ENCODE measurements at places on chromosomes 7 and 10. TPM values are rescaled to one million over a fixed set of nuclear protein-coding genes. Genes with fewer than 3 reads are reported as not detected.
A peak's percentile ranks its signal among the peaks of the same experiment; 100 is the strongest.

GRCh38 chr10:45379891-45380540 lies 6.0 kb downstream of the ALOX5 start:
- DNase-seq = peak; percentile 52

DNA sequence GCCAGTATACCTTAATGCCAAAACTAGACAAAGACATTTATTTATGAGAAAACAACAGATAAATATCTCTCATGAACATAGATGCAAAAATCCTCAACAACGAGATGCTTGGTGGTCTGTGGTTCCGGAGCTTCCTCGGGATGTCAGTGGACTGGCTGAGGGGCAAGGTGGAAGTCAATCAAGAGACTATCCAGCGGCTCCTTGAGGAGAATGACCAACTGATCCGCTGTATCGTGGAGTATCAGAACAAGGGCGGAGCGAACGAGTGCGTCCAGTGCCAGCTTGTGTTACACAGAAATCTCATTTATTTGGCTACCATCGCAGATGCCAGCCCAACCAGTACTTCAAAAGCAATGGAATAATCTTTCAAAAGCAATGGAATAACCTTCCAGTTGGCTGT lies 60.0 kb upstream of the PARD3 start:
- DNase-seq = no peak

- DNase-seq = no peak
Measured at GRCh38 chr7:8015100-8015745, 46.6 kb downstream of the GLCCI1 start.

GRCh38 chr7:35480806-35481205 lies 214.1 kb downstream of the HERPUD2 start:
- DNase-seq = no peak

KNDC1 gene
- 0.20 TPM for total RNA-seq
